ENCODE measurements at places on chromosomes 3 and 15.

DNA sequence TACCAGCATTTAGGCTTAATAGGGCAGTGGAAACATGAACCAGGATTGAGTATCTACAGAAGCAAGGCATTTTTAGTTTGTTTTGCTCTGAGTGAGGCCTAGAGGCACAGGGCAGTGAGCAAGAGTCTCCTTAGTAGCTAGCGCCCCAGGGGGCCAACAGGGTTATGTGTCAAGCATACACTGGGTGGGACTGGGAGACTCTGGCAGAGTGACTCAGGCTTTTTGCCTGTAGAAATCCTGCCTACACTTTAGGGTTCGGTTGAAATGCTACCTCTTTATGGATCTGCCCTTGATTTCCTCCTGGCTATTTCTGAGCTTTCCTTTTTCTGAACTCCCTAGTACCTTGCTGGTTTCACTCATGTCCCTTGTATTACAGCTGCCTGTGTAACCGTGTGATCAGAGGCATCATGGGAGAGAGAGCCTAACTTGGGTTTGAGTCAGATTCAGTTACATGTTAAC lies 72.2 kb downstream of the TOP2B start:
- no peak for DNase-seq

DNA sequence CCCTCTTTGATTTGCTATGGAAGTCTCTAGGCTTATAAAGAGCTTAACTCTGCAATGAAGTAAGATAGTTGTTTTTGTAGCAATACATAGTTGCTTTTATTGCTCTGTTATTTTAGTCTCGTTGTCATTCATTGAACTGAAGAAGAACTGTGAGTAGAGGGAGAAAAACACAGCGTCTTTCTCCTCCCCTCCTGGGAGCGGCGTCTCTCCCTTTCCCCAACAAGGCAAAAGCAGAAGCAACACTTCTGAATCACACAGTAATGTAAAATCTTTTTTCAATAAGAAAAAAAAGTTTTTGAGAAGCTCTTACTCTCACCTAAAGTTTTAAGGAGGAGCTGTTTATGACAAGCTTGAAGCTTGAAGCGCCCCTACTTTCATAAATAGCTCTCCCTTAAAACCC lies 119.3 kb upstream of the SLC7A14 start:
- DNase-seq: no peak

- no peak for DNase-seq
Measured at GRCh38 chr3:141050576-141051442, at the start of gene SPSB4. TSS of gene SPSB4 (plus strand) at chr3:141051347. CDS start at chr3:141066105, 14,758 bp downstream.

GRCh38 chr15:72792431-72792830 lies 8.9 kb upstream of the ADPGK start:
- DNase-seq: no peak

DNA sequence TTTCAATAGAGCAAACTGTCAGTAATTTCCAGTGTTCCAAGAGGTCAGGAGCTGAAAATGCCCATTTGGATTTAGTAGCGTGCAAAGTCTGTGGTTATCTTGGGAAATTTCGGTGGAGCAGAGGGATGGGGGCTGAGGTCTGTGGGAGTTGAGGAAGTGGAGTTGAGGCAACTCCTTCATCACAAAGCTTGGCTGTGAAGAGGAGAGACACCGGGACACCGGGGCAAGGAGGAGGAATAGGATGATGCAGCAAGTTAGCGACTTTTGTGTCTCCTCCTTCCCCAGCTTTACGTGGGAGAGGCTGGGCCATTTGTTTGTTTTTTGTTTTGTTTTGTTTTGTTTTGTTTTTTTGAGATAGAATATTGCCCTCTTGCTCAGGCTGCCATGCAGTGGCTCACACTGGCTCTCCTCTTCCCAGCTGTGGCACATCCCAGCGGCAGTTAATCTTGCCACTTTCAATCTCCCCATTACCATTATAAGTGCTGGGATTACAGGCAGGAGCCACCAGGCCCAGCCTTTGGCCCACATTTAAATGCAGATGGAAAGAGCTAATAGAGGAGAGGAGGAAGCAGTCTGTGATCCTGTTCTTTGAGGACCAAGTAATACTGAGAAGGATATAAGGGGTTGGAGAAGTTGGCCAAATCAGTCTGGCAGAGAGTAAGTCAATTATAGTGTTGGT lies 47.1 kb downstream of the CRTC3 start:
- DNase-seq: no peak
